ENCODE measurements at places on chromosomes 7 and 10.

GRCh38 chr7:135994466-135995205, 17.5 kb upstream of the MTPN start:
- no peak for DNase-seq

- DNase-seq = no peak
Measured at GRCh38 chr10:92530891-92531535, 42.9 kb downstream of the IDE start.

- no peak for DNase-seq
Measured at GRCh38 chr10:70369498-70370018, 12.9 kb downstream of the LRRC20 start.

- no peak for DNase-seq
Measured at GRCh38 chr7:996079-996872, 13.3 kb downstream of the CYP2W1 start.

DNA sequence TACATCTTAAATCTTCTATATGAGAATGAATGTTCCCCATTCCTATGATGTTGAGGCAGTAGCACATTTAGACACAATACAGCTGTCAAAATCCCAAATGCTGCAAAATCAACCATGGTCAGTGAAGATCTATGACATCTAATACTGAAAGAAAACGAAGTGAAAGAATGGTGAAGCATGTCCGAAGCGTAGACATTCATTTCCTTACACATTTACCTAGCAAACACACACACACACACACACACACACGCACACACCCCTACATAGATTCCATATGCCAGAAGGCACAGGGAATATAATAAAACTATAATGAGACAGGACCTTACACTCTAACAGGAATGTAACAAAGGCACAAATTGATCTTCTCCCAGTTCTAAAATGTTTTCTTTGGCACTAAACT, 32.5 kb downstream of the CCDC6 start:
- DNase-seq = no peak

- DNase-seq = no peak
Measured at GRCh38 chr10:107437921-107438320, 273.4 kb upstream of the SORCS1 start.

GRCh38 chr7:135416431-135416830, 93.5 kb downstream of the CNOT4 start:
- DNase-seq = no peak
